ENCODE measurements at places on chromosomes 13 and 19.

DNA sequence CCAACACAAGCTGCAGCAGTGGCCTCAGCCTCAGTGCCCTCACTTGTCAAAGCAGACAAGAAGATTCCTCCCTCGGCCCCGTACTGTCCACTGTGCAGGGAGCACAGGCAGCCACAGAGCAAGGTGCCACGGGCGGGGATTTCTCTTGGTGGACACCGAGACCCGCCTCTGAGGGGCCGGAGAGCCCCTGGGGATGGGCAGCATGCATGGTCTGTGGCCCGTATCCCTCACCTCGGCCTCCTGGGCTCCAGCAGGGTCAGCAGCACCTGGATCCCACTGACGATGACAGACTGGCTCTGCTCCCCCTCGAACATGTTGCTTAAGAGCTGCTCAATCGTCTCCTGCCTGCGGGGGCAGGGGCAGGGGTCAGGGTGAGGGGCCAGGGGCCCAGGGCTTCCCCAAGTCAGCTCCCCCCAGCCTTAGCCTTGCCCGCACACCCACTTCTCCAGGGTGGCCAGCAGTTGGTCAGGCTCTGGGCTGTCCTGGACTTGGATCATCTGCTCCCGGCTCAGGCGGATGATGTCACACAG is 13.4 kb upstream of the TMEM86B start:
- no peak for DNase-seq

DNA sequence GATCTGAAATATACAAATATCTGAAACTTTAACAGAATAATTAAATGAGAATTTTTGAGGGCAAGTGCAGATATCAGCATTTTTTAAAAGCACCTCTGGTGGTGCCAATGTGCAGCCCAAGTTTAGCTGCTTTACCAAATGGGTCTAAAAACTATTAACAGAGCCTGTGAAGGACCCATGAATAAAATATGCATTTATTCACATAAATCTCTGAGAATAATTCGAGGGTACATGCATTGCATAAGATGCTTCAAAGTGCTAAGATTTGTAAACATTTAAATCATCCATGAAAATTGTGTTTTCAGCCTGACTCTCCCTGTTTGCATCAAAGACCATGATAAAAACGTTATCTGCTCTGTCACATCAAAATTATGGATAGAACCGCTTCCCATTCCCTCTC is 47.1 kb upstream of the TNFSF11 start:
- DNase-seq = no peak

GRCh38 chr19:32624410-32624809 is 43.4 kb downstream of the PDCD5 start:
- DNase-seq = no peak

- DNase-seq = no peak
Observed at GRCh38 chr19:8703223-8703622, 4.6 kb upstream of the ACTL9 start.

DNA sequence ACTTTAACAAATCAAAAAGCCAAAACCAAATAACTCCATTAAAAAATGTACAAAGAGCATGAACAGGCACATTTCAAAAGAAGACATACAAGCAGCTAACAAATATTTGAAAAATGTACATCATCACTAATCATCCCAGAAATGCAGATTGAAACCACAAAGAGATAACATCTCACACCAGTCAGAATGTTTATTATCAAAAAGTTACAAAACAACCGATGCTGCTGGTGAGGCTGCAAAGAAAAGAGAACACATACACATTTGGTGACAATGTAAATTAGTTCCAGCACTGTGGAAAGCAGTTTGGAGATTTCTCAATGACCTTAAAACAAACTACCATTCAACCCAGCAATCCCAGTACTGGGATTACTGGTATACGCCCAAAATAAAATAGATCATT is 756.0 kb upstream of the PCDH20 start:
- DNase-seq = no peak

GRCh38 chr13:98293570-98294142 is 116.6 kb upstream of the RNF113B start:
- no peak for DNase-seq

GRCh38 chr13:110653271-110653670 is 37.9 kb downstream of the NAXD start:
- DNase-seq = no peak

DNA sequence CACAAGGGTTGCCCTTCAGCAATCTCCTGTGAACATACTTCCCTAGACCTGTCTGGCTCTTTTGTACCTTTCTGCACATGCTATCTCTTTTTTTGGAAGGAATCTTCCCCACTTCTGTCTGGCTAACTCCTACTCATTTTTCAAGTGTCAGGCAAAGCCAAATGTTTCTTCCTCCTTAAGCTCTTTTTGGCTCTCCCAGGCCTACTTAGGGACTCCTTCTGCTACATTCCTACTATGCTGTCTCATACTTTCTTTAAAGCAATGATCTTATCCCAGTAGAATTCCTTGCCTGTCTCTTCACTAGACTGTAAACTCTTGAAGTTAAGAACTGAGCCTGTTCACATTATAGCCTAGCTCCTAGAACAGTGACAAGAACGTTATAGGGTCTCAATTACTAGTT is 114.9 kb upstream of the WASF3 start:
- DNase-seq = no peak

DNA sequence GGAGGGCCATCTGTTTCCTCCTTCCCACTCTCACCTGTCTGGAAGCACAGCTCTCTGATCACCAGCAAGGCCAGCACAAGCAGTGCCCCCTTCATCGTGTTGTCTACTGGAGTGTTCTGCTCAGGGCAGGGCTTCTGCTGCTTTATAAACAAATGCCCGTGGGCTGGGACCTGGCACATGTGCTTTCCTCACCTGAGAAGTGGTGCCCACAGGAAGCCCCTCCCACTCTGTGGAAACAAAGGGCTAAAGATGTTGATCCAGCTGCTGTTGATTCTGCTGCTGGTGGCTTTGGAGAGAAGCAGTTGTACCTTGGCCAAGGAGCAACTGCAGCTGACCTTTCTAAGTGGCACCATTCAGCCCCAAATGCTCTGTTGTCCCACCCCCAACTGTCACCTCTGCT is 26.4 kb upstream of the ZNF181 start:
- no peak for DNase-seq

- no peak for DNase-seq
Observed at GRCh38 chr13:77065461-77066147, 38.6 kb upstream of the FBXL3 start.

- no peak for DNase-seq
Observed at GRCh38 chr13:97459215-97459777, 25.3 kb downstream of the RAP2A start.

GRCh38 chr13:106551751-106552150 is 16.2 kb downstream of the ARGLU1 start:
- DNase-seq = no peak

GRCh38 chr19:19486343-19487076 is 28.8 kb downstream of the TSSK6 start:
- DNase-seq = no peak

- no peak for DNase-seq
Observed at GRCh38 chr13:107808389-107808788, 406.9 kb downstream of the LIG4 start.

GRCh38 chr19:13120031-13120430 is 2.0 kb downstream of the NACC1 start:
- no peak for DNase-seq

- no peak for DNase-seq
Observed at GRCh38 chr19:5910638-5910907, 3.5 kb upstream of the CAPS start.

- no peak for DNase-seq
Observed at GRCh38 chr13:65865206-65865605, 1364.9 kb downstream of the PCDH9 start.

DNA sequence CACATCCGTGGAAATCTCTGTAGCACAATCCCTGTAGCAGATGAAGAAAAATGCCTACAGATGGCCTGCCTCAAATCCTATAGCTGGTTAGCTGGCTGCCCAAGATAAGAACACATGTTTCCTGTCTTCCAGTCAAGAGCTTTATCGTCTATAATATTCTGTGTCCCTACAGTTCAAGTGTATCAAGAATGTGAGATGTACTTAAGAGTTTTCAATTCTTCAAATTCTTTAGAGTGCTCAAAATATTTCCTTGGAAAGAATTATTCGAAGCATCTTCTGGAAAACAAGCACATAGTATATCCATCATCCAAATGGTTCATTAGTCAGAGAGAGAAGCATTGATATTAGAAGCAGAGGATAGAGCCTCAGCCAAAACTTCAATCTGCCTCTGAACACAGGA is 239.8 kb downstream of the COG6 start:
- DNase-seq = no peak

GRCh38 chr13:51704399-51705313 is 99.3 kb downstream of the DHRS12 start:
- DNase-seq = no peak

DNA sequence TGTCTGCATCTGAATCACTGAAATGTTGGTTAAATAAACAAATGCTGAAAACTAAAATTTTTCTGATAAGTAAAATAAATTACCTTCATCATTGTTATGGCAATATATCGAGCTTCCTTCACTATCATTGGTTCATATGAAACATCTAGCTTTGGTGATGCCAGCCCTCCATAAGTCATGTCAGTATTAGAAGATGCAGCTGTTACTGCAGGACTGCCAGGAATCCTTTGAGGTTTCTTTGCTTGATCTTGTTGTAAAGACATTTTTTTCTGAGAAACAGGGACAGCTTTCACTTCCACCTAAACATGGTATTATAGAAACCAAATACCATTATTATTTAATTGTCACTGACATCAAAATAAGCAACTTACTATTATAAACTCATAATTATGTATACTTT is 123.7 kb upstream of the FBXL3 start:
- DNase-seq = no peak

- DNase-seq = no peak
Observed at GRCh38 chr13:80840316-80840976, 499.5 kb upstream of the SPRY2 start.

- DNase-seq = no peak
Observed at GRCh38 chr19:23098286-23098685, 18.5 kb upstream of the ZNF730 start.

- no peak for DNase-seq
Observed at GRCh38 chr13:98303858-98304257, 126.8 kb upstream of the RNF113B start.

- no peak for DNase-seq
Observed at GRCh38 chr19:46828484-46828883, 22.2 kb downstream of the AP2S1 start.

DNA sequence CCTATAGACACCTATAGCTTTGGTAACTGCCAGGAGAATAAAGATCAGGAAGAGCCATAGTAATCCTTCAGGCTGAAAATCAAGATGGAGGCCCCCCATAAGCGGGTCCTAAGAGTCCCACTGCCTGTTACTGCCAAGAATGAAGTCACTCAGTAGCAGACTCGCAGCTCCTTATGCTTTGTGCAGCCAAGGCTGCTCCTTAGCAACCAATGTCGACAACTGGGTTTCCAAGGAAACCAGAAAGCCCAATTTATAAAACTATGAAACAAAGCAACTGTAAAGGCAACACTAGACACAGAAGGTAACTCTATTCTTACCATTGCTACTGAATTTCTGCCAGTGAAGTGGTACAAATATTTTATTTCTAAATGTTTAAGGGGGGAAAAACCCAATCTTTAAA is 56.5 kb downstream of the DCLK1 start:
- no peak for DNase-seq

GRCh38 chr13:51380269-51380668 is 40.8 kb downstream of the SERPINE3 start:
- DNase-seq = no peak

DNA sequence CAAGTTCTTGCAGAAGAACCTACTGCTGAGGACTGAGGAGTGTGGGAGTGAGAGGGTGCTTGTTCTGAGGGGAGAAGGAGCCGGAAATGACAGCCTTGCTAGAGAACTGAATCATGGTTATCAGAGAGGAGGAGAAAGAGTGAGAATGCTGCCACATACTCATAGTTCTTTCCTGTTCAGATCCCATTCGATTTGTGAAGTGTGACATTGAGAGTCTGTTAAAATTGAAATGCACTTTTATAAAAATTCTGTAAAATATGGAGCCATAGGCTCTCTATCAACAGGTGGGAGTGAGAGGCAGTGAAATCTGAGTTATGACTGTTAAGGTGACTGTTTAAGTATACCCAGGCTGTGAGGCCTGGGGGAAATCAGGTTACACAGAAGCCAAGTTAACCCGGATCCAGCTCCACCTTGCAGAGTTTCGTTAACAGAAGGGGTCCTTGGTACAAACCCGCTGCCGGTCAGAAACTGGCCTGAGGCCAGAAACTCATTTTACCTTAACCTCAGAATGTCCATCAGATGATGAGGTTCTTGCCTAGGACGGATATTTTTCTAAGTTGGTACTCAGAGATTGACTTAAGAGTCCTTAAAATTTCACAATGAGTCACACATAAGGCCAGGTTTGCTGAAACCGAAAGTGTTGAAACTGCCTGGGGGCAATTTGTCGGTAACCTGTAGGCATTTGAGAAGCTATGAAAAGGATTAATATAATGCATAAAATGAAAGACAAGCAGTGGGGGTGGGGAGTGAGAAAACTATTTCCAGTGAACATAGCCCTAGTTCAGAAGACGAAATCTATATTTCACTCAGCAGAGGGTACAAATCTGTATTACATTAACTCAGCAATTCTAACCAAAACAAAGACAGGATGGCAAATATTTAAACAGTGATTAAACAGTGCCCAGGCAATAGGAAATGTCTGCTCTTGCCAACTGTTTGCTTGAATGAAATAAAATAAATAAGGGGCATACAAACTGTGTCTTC is 350.5 kb downstream of the KCNRG start:
- DNase-seq = no peak

DNA sequence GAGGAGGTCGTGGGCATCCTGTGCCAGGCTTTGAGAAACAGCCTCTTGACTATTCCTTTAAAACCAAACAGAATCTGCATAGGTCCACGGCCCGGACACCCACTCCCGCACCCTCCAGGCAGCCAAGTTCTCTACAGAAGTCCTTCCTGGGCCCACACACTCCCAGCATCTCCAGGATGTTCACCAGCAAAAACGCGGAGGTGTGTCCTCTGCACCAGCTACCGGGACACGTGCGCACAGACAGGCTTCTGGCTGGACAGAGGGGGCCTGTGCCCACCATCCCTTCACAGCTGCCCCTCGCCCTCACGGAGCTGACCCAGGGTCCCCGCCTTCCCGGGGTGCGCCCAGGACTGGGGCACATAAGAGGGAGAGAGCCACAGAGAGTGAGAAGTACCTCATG is 44.2 kb downstream of the CEBPG start:
- no peak for DNase-seq

DNA sequence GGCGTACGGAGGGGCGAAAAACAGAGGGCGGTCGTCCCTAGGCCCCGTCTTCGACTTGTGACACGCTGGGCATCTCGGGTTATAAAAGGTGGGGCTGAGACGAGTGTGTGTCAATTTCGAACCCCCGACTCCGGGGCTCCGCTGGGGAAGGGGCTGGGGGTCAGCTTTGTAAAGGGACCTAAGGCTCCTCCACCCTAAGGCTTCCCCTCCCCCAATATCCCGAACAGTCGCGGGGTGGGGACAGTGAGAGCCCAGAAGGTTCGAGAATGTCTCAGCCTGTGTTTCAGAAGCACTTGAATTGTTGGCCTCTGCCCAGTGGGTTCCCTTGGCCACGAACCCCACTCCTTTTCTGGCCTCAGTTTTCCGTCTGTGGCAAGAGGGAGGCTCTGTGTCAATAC is 450 bp downstream of the SELENOW start:
- no peak for DNase-seq
